Renal cortical epithelial cell (primary cell): ENCODE measurements at places on chromosomes 12 and 14.

- peak; percentile 73 for DNase-seq
Measured at GRCh38 chr12:41606468-41607445, 418.6 kb downstream of the PDZRN4 start.

GRCh38 chr12:108778053-108778452 is 46.7 kb upstream of the CORO1C start:
- no peak for DNase-seq

- DNase-seq = peak; percentile 61
Measured at GRCh38 chr12:117076410-117077372, 22.5 kb downstream of the TESC start.

- DNase-seq = no peak
Measured at GRCh38 chr12:132133952-132134652, 10.0 kb downstream of the DDX51 start.

DNA sequence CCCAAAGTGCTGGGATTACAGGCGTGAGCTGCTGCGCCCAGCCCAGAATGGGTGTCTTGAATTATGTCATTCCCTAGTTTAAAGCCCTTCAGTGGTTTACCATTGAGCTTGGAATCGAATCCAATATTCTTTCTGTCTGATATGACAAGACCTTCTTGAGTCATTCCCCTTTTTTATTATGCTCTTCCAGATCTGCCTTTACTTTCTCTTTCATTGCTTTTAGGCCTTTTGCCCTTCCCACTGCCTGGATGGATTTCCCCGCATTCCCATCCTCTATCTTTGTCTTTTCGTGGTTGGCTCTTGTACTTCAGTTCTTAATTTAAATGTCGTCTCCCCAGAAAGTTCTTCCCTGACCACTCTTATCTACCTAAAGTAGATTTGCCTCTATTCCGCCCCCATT is 1.6 kb downstream of the TRAFD1 start:
- DNase-seq = no peak

DNA sequence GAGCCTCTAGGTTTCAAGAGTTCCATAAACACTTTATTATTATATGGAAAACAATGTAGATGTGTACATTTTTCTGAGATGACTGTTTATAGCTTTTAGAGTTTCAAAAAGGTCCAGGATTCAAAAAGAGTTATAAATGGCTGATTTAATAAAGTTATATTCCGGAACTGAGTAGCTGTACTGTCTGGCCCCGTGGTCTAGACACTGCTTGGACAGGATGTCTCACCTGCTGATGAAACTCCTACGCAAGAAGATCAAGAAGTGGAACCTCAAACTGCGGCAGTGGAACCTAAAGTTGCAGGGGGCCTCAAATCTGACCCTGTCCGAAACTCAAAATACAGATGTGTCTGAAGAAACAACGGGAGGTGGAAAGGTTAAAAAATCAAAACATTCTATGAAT is 69.7 kb downstream of the DCAF5 start:
- DNase-seq = no peak

- no peak for DNase-seq
Measured at GRCh38 chr14:99231850-99232713, 39.9 kb downstream of the BCL11B start.

- no peak for DNase-seq
Measured at GRCh38 chr14:99062772-99063418, 209.1 kb downstream of the BCL11B start.

- peak; percentile 79 for DNase-seq
Measured at GRCh38 chr12:18998343-18999261, 130.9 kb upstream of the PLEKHA5 start.

DNA sequence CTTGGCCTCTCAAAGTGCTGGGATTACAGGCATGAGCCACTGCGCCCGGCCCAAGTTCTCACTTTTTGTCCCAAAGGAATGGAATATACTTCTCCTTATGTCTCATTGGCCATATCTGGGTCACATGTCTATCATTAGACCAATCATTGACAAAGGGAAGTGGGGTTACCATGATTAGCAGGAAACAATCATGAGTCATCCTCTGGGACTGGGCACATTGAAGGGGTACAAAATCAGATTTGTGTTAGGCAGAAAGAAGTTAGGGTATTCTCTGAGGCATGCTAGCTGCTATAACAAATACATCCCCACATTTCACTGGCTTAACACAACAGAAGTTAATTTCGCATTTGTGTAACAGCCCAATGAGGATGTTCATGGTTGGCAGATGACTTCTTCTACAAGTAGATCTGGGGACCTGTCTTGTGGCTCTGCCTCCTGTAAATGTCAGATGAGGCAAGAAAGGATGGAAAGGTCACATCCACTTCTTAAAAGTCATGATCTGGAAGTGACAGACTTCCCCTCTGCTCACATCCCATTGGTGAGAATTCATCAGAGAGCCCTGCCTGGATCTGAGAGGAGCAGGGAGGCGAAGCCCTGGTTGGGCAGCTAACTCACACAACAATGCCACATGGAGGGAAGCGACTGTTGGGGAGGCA is 3.1 kb downstream of the CCDC63 start:
- DNase-seq = no peak

DNA sequence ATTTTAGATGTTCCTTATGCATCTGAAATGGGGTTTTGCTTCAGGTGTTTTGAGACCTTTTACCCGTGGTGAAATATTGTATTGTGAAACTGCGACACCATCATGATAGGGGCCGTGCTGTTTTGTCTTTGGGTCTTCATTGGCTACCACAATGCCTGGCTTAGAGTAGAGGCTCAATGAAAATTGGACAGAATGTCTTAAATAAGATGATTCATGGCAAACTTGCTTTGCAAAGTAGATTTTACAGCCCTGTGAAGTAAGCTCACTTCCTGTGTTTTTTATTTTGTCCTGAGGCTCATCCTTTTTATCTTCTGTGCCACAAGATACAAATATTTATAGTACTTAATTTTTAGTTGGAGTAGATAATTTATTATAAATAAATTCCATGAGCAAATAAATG is 111.3 kb upstream of the FRMD6 start:
- no peak for DNase-seq

DNA sequence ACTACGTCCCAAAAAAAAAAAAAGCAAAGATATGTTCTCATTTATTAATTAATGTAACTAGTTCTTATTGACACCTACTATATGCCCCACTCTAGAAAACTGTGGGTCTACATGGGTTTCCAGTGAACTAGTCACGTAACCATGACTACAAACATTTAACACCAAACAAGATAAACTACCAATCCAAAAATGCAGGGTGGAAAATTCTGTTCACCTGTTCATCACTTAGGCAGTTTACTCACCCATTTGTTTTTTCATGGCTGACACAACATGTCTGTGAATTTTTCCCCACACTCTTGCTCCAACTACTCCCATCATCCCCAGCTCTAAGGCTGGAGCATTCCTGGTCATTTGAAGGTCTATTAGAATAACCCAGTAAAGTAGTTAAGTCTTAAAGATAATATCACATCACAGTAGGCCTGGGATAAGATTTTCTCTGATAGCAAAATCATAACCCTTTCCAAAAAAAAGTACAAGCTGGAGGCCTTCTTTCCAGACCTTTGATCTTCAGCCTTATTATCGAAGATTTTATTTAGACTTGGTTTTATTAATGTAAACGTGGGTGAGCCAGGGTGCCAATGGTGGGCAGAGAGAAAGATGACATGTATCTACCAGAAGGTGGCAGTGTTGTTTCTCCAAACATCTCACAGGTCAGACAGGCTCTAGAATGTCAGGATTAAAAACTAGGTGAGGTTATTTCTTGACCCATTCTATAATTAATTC is 61.6 kb upstream of the DAAM1 start:
- DNase-seq = peak; percentile 68

DNA sequence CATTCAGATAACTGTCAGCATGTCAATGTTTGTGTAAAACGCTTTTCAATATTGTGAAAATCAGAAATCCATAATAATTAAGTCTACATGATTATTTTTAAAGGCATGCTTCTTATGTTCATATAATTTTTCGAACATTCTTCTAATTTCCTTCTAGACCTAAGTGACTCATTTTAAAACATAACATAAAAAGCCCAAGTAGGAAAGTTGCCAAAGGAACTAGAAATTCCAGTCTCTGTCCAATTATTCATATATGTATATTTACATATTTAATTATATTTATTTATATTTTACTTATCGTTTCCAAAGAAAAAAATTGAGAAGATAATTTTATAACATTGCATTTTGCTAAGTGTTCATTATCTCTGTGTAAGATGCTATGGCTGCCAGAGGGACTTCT is 110.4 kb downstream of the TMTC1 start:
- DNase-seq = no peak

- DNase-seq = no peak
Measured at GRCh38 chr14:106024983-106025604, 498.7 kb downstream of the TMEM121 start.

- DNase-seq = peak; percentile 83
Measured at GRCh38 chr12:21676776-21677175, 19.1 kb upstream of the LDHB start.

DNA sequence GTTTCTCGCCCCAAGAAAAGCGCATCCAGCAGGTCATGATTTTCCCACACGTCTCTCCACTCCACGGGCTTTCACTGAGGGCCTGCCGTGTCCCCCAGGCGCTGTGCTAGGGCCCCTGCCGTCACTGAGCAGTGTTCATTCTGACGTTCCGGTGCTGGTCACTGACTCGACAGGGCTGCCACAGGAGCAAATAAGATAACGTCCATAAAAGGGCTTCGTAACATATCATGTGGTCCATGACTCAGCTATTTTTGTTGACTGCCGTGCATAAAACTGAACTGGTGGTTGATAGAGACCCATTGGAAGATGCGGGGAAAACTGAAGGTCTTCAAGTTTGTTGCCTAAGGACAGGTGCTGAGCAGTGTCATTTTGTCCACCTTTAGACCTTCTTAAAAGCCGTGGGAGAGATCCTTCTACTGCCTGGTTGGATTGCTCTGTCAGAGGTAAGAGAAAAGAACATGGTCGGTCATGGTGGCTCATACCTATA is 46.3 kb downstream of the ADGRD1 start:
- DNase-seq = no peak

- peak; percentile 86 for DNase-seq
Measured at GRCh38 chr14:59254146-59254910, 65.9 kb downstream of the DAAM1 start.

- no peak for DNase-seq
Measured at GRCh38 chr12:52772188-52772587, 5.0 kb downstream of the KRT76 start.

GRCh38 chr14:106872611-106873446 is 1346.4 kb downstream of the TMEM121 start:
- peak; percentile 81 for DNase-seq

DNA sequence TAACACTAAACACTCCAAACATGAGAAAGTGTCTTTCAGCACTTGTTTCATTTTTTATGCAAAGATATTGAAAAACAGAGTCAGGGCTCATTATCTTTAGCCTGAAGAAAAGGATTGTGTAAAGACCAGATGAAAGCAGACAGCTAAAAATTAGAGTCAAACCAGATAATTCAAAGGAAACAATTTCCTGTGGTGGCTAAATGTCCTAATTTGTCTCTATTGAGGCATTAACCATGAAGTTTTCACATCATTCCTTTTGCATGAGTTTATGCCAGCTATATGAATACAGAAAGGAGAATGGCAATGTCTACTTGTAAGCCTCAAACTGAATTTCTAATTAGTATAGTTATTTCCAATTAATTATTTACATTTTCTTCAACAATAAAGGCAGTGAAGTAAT is 338.5 kb downstream of the FSCB start:
- no peak for DNase-seq

GRCh38 chr12:123973552-123974341 is 732 bp downstream of the ZNF664 start:
- DNase-seq = peak; percentile 23

DNA sequence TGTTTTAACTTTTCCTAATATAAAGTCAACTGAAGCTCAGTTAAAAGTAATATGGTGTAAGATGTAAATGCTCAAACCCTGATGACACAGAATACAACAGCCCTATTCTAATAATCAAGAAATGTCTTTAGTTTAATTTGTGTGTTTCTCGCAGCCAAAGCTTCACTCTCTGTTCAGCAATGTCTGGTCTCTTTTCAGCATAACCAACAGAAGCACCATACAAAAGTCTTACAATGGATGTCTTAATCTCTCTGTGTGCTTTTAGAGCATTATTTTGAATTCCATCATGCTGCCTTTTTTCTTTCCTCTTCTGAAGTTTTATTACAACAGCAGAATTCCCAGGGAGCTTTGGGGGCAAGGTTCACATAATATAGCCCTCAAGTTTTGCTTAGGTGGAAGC is 210.2 kb upstream of the NPAS3 start:
- no peak for DNase-seq

DNA sequence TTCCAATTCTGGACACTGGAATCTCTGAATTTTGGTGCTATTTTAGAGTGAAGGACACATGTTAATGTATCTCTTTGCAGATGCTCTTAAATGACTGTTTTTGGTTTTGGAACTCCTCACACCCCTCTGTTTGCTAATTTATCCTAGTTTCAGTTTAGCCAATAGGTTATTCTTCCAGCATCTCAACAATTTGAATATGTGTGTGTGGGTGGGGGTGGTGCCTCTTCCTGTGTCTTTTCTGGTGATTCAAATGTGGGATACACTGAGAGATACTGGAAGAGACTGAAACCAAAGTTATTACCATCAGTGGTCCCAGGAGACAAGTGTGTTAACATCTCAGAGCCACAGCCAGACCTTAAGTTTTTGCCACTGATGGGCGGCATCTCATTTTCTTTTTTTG is 1317.4 kb upstream of the TMEM132C start:
- DNase-seq = no peak

DNA sequence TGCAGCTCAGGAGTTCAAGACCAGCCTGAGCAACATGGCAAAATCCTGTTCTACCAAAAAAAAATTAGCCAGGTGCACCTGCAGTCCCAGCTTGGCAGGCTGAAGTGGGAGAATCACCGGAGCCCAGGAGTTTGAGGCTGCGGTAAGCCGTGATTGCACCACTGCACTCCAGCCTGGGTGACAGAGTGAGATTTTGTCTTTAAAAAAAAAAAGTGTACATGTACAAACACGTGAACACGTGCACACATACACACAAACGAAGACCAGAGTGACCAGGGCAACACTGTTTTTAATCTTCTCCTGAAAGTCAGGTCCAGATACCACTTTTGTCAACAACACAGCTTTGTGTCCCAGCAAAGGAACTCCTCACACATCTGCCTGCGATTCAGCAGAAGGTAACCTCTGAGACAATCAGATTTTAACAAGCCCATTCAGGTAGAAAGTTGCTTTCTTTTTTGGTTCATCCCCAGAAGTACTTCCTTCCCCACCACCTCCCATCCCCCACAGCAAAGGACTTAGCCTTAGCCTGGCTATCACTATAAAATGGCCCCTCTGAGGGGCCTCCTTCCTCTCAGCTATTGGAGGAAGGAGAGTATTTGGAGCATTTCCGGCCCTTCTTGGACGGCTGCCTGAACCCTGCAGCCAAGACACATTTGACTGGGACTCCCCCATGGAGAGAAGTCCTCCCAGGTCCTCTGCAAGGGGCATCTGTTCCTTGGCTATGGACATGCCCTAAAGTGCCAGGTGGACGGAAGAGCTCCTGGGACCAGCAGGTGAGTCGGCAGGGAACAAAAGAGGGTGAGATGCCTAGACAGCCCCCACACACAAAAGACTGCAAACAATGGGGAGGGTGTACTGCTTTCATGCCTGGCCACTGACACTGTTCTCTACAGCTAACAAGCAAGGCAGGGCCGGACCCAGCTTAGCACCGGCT is 9.8 kb downstream of the CTDSP2 start:
- peak; percentile 43 for DNase-seq

- DNase-seq = peak; percentile 27
Measured at GRCh38 chr14:103528146-103528586, 830 bp upstream of the TRMT61A start.
